Stimulated activated CD4-positive, alpha-beta T cell treated with anti-CD3 and anti-CD28 coated beads, Interleukin-2, amount 100 ng/mL, for 48 hours (primary cell): ENCODE measurements at places on chromosomes 2 and 18.
A peak's percentile ranks its signal among the peaks of the same experiment; 100 is the strongest.

- DNase-seq: no peak
Measured at GRCh38 chr18:55213586-55213985, 254.3 kb upstream of the CCDC68 start.

GRCh38 chr2:140027320-140027719 lies 1247.1 kb upstream of the NXPH2 start:
- DNase-seq: no peak

- DNase-seq: no peak
Measured at GRCh38 chr2:42488297-42488696, 5.5 kb downstream of the KCNG3 start.

- DNase-seq: peak; percentile 96
Measured at GRCh38 chr2:97995734-97996624, at the start of gene TMEM131. Gene TMEM131, minus strand, starts transcription at chr2:97995948. Its CDS starts 286 bp downstream, at chr2:97995662.

DNA sequence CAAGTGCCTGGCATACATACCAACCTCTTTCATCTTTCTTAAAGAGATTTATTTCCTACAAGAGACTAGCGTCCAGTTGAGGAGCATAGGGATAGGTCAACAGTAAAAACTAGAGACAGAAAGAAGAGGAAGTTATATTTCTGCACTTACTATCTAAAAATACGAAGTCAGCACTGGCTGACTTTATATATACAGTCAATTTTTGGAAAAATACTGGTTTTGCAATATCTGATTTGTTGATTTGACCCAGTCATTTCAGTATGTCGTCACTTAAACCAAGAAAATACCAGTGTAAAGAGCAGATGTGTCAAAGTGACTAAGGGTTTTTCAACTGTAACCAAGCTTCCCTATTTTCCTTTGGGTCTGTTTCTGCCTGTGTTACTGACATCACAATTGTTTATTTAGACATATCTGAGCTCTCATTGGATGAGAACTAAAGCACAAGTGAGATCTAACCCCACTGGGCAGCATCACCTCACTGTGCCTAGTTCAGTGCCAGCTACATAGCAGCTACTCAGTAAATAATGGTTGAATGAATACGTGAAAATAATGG lies 23.0 kb downstream of the CYTIP start:
- no peak for DNase-seq
